Stimulated activated CD4-positive, alpha-beta T cell treated with anti-CD3 and anti-CD28 coated beads, Interleukin-4, amount 100 ng/mL, for 48 hours (primary cell): ENCODE measurements at places on chromosomes 11 and 22.

DNA sequence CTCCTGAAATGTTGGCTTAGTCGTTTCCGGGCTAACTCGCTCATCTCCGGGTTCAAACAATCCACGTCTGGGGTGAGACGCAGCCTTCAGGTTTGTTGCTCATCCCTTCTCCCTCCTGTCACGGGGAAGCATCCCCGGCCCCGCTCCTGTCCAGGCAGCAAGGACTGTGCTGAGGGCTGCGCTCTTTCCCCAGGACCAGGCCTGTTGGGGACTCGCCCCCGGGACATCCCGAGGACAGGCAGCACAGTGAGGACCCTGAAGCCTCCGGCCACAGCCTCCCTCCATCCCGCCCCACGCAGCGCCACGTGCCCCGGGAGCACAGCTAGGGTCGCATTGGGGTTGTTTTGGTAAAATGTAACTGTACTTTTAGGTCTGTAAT is 252.0 kb downstream of the BRD1 start:
- no peak for DNase-seq

- no peak for DNase-seq
These were observed 218.8 kb downstream of the PGR start for GRCh38 chr11:100910808-100911207.

DNA sequence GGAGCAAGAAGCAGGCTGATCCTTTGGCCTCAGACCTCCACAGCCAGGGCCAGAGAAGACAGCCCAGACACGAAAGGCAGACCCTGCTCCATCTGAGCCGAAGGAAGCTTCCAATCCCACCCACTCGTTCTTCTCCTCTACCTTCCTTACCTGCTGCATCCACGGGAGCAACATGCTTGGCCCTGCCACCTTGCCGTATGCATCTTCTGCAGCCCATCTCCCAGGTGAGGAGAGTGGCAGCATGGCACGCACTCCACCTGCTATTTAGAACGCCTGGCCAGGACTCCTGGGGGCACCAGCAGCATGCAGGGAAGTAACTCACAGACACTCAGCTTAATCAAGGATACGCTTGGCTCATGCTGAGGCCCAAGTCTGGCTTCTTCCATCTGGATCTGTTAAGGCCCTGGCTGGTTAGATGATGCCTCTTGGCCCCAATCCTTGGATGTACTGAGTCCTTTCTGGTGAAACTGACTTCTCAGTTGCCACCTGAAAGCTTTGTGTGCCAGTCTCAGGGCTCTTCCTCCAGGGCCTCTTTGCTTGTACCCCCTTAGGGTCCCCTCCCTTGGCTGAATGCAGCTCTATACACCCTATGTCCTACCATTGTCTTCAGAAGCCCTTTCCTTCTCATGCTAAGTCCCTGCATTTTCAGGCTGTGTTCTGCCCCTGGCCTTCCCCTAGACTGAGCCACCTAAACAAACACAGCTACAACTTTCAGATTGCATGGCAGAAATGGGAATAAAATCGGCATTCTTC is 604.9 kb downstream of the BUD13 start:
- no peak for DNase-seq

DNA sequence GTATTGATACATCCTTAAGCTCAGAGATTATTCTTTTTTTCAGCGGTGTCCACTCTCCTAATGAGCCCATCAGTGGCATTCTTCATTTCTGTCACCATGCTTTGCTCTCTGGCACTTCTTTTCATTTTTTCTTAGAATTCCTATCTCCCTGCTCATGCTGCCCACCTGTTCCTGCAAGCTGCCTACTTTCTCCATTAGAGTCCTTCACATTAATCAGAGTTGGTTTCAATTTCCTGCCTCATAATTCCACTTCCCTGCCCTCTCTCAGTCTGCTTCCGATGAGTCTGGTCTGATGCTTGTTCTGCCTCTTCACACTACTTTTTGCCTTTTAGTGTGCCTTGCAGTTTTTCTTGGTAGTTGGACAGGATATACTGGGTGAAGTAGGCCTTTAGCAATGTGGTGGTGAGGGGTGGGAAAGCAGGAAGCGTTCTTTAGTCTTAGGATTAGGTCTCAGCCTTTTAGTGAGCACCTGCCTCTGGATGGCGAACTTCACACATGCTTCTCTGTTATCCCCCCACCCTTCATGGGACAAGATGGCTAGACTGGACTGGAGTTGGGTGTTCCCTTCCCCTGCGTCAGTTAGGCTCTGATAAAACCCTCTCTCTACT is 53.6 kb downstream of the CECR2 start:
- no peak for DNase-seq

- no peak for DNase-seq
These were observed 36.0 kb upstream of the OR4B1 start for GRCh38 chr11:48180627-48181026.
